CD4-positive, alpha-beta T cell treated with Interleukin-6 at 100 ng/mL for 8 hours (primary cell): ENCODE measurements at places on chromosomes 12 and 14.

- DNase-seq = no peak
Observed at GRCh38 chr14:25026476-25027137, 23.3 kb downstream of the STXBP6 start.

DNA sequence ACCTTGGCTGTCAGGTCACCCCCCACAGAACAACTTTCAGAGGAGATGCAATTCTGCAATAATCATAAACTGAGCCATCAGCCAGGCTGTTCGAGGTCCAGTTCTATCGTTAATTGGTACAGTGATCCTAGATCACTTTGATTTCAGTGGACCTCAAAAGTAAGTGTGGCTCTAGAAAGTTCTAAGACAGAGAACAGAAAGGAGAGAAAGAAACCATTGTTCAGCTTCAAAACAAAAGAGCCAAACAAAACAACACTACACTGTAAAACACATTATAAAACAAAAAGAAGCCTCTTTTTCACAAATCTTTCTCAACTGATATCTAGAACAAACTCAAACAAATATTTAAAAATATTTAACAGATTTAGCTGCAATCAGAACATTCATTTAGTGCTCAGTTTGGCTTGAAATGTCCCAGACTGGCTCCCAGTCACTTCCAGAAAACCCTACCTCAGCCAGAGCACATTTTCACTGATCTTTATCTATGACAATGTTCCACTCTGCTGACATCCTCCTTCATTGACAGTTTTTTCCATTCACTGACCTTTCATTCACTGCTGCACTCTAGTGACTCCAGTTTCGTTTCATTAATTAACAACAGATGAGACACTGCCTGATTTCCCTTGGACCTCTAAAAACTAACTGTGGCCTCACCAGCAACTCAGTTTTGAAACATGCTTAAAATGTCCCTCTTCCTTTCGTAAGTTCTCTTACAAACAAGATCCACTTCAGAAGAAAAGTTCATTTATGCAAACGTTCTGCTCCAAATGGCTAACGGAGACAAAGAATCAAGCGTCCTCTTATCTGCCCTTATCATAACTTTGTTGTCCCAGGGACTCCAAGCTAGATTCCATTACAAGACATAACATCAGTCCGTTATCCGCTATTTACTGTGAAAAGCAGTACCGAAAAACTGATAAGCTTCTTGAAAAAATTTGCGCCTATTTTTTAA, 56.8 kb downstream of the DUSP16 start:
- peak; percentile 20 for DNase-seq

GRCh38 chr14:60064491-60065072, 27.1 kb upstream of the PCNX4 start:
- peak; percentile 22 for DNase-seq

- no peak for DNase-seq
Observed at GRCh38 chr12:116469344-116469743, 89.8 kb upstream of the MAP1LC3B2 start.

DNA sequence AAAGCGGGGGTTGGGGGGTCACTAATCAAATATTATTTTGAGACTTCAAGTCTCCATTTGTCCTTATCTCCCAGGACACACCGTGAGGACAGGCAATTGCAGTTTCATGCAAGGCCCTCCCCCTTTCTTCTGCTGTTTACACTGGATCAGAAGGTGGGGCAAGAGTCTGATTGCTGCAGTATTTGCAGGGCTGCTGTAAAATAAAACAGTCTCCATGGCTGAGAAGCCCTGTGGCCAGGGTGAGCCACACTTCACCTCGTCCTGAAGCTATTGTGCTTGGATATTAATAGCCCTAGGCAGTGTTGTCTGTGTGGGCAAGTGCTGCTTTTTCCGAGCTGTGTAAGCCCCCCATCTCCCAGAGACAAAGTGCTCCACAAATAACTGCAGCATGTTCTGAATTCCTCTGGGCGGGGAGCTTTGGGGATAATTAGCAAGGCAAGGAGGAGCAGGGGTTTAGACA, 187.4 kb upstream of the NTF3 start:
- DNase-seq = no peak

DNA sequence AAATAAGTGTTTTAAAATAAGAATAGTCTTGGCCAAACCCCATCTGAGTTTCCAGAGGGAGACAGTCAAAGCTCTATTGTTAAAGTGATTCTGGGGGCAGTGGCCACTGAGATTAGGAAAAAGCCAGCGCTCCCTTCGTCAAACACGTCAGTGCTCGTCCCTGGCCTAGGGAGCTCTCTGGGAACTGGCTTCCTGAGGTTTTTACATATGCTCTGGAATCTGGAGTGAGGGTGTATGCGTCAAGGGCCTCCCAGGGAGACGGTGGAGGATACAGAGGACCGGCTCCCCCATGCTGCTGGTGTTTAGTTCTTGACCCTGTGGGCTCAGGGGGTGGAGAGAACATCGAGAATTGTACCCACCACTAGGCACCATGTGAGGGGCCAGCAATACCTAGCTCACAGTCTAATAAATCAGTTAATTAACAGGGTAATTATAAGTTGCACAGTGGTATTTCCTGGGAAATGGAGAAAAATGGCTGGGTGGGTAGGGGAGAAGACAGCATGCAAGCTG, 87.0 kb downstream of the SLC25A47 start:
- DNase-seq = no peak

DNA sequence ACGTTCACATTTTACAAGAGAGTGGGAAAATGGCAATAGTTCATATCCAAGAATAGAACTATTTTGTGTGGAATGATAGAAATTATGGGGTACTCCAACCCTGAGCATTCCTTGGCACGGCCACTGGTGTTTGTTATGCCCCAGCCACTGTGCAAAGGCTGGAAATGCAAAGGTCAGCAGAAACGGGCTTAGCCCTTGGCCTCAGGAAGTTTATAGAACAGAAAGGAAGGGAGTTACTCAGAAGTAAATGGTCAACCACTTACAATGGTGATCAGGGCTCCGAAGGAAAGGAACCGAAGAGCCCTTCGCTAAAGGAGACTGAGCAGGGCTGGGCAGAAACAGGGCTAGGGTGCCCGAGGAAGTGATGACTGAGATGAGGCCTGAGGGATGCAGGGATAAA, 45.1 kb downstream of the KICS2 start:
- no peak for DNase-seq

- DNase-seq = no peak
Observed at GRCh38 chr14:103118018-103118662, 5.1 kb upstream of the TNFAIP2 start.

GRCh38 chr12:3033539-3033867, 43.7 kb upstream of the TSPAN9 start:
- no peak for DNase-seq

DNA sequence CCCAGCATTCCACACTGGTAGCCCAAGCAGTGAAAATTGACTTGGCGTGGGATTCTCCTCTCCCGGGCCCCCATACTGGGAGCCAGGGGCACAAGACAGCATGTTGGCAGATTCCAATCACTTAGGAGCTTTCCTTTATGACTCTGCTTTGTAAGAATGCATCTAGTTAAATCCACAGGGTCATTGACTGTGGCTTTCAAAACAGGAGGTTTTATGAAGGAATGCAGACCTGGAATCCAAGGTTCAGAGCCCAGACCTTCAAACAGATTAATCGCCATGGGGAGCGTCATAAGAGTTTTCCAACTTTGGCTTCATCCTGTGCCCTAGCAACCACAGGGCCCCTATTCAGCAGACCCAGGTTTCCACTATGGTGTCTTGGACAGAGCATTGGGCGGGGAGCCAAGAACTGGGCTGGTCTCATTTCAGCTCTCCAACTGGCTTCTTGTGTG, 76.4 kb upstream of the RMST start:
- DNase-seq = no peak

GRCh38 chr14:70622111-70622712, 19.5 kb upstream of the TTC9 start:
- peak; percentile 55 for DNase-seq

GRCh38 chr12:42180990-42181596, 36.4 kb upstream of the GXYLT1 start:
- no peak for DNase-seq

DNA sequence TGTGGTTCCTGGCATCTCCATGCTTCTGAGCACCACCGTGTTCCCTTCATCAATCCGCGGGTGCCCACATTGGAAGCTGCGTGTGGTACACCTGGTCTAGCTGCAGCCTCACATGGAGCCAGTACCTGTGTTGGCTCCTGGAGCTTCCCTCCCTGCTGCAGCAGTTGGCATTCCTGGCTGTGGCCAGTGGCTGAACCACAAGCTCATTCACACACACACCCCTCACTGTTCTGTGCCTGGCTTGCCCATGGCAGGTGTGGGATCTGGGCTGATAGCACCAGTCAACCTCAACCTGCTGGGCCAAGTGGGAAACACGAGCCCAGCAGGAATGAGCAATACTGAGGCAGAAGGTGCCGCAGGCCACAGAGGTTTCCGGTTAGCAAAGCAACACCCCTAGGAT, 256.2 kb upstream of the LRFN5 start:
- no peak for DNase-seq

GRCh38 chr14:64249363-64249762, 44.8 kb downstream of the ESR2 start:
- no peak for DNase-seq

DNA sequence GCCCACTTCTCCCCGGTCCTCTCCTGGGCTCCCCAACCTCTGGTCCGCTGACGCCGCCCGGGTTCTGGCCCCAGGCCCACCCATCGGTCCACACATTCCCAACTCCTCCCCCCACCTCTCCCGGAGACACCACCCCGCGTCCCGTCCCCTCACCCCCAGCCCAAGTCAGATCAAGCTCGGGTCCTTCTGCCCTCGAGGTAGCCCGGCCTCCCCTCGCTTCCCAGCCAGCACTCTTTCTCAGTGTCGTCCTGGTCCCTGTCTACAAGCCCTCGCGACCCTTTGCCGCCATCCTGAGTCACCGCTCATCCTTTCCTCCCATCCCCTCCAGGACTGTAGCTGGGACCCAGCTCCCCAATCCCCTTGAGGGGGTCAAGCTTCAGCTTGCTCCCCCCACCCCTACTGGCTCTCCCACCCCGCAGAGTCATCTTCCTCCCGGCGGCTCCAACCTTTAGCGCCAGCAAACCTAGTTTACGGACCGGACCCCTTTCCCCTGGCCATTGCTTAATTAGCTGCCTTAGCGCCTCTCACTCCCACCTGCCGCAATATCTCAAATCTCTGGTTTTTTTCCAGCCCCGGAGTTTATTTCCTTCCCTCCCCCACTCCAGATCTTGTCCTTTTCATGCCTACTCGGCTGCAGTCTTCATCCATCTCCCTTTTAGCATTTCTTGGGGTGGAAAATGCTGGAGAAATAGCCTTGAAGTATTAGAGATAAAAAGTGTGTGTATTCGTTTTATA, 1.1 kb downstream of the PPP4R4 start:
- DNase-seq = no peak

DNA sequence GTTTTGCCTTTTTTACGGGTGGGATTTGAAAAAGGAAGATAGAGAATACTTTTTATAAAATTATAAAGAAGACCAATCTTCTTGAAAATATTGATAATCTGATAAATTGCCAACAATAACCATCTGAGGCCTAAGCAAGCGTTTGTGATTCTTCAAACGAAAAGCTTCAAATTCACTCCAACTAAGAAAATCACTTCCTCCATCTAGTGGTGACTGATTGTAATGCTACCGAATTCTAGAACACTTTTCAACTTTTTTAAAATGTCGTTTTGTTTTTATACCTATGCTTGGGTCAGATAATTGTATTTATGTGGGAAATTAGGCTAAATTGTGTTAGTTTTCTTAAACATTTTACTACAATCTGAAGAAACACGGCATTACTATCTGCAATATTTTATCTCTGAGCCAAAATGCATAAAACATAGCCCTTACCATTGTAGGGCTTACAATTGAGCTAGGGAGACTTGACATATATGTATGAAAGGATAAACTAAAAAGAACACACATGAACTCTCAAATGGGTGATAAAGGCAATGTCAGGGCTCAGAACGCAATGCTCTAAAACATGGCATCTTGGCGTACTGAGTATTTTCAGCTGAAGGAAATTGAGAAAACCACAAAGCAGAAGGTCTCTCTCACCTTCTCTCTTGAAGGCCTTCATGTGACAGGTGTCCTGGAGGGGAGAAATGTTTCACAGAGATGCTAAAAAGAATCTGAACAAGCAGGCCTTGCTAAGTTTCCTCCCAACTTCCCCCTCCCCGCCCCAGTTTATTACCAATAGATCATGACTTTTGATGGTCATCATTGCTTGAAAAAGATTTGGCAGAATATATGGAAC, 36.8 kb upstream of the G2E3 start:
- peak; percentile 21 for DNase-seq
